ENCODE measurements at places on chromosomes 5 and 9.

DNA sequence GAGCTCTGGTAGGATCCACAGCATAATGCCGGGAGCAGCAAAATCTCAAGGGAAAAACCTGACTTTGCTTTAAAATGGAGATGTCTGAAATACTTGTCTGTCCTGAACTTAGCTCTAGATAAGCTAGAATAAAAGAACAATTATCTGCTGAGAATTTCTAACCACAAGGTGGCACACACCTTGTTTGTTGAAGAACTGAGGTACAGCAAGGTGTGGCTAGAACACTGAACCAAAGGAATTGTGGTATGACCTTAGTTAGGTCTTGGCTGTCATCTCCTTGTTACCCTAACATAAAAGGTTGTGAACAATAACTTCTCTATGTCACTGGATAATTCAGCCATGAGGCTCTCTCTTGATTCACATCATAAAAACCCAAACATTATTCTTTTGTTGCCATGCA lies 72.3 kb upstream of the ANXA1 start:
- DNase-seq, result no peak

- DNase-seq, result no peak
These were observed 177.3 kb downstream of the FGF1 start for GRCh38 chr5:142508591-142508990.

- DNase-seq, result no peak
These were observed 15.8 kb downstream of the EXOC3 start for GRCh38 chr5:458547-459353.

- DNase-seq, result no peak
These were observed 6.0 kb downstream of the LRSAM1 start for GRCh38 chr9:127457191-127457878.

DNA sequence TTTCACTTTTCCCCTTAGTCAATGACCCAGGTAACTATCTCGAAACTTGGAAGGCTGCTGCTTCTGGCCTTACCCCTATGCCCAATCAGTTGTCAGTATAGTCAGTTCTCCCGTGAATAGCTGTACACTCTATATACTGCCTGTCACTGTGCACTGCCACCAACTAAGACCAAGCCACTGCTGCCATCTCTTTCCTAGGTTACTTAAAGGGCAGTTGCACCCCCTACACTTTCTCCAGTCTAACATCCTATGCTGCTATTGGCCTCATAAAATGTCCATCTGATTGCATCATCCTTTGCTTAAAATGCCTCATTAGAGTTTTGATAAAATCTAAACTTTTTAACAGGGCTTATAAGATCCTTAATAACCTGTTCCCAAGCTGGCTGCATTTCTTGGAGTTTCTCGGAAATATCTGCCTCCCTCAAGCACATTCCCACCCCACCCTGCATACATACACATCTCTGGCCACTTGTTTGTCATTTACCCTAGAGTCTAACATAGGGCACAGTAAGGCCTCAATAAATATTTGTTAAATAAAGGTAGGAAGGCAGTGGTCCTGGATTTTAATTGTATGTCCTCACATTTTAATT lies 32.8 kb upstream of the TNFAIP8 start:
- DNase-seq, result no peak

- no peak for DNase-seq
These were observed 213.2 kb downstream of the GABBR2 start for GRCh38 chr9:98495530-98495929.

- DNase-seq, result no peak
These were observed 254.5 kb downstream of the RASEF start for GRCh38 chr9:82808478-82808877.

DNA sequence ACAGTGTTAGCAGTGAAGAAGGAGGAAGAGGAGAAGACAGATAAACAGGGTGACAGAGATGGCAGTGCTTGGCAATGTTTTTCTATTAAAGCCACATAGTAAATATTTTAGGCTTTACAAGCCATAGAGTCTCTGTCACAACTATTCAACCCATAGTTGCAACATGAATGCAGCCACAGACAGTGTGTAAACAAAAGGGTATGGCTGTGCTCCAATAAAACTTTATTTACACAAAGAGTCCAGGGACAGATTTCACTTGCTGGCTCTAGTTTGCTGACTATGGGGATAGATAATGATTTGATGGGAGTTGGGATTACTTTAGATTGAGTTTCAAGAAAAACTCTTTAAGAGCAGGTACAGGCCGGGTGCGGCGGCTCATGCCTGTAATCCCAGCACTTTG lies 224.8 kb upstream of the SEMA6A start:
- no peak for DNase-seq

DNA sequence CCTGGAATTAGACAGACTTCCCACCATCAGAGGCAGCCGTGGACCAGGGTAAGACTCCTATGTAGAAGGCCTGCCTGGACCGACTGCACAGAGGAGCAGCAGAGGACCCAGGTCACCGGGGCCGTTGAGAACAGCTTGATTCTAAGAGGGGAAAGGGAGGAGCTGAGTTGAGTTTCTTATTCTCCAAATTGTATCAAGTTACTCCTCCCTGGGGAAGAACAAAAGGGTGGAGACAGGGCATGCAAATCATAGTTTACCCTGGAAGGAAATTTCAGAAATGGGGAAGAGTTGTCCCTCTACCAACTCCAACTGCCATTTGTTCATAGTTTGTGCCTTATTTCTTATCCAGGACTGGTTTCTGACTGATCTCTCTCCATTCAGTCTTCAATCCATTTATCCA lies 20.9 kb upstream of the SLC31A2 start:
- no peak for DNase-seq

- no peak for DNase-seq
These were observed 79.7 kb upstream of the C5orf63 start for GRCh38 chr5:127153031-127153430.

DNA sequence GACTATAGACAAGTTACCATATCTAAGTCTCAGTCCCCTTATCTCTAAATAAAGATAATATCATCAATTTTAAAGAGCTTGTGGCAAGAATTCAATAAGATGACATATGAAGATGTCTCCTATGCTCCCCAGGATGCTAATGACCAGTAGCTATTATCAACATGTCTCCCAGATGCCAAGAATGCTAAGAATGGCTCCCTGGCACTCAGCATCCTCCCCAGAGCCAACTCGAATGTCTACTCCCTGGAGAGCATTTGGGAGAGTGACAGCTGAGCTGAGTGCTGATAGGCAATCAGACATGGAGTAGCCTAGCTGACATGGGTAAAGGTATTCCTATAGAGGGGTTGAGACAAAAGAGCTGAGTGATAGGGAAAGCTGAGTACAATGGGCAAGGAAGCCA lies 15.9 kb downstream of the P4HA2 start:
- DNase-seq, result no peak

GRCh38 chr9:137416563-137417151 lies 6.3 kb downstream of the EXD3 start:
- DNase-seq, result no peak

DNA sequence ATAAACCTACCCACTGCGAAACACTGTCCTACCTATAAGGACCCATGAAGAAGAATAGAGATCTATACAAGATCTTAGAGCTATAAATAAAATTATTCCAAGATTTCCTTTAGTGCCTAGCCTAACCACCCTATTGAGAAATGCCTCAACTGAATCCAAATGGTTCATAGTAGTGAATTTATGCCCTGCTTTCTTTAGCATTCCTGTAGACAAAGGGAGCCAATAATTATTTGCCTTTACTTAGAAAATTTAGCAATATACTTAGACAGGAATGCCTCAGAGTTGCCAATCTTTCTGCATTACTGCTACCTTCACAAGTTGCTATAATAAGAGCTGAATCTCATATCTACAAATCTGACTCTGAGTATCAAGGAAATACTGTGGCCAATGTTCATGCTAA lies 62.6 kb downstream of the PUM3 start:
- no peak for DNase-seq

DNA sequence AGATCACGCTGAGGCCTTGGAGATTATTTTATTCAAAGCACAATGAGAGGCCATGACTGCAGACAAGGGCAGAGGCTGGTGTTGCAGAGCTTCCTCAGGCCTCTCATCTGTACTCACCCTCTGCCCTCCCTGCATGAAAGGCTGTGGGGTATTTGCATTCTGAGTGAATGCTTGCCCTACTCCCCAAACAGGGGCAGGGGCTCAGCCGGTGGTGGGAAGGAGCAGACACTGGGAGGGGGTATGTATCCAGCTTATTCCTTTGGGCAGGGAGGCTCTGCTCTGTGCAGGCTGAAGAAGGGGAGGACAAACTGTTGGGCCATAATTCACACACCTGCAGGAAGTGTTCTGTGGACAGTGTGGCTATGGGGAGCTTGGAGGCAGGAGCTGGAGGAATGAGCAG lies 148.4 kb upstream of the PANK3 start:
- no peak for DNase-seq

DNA sequence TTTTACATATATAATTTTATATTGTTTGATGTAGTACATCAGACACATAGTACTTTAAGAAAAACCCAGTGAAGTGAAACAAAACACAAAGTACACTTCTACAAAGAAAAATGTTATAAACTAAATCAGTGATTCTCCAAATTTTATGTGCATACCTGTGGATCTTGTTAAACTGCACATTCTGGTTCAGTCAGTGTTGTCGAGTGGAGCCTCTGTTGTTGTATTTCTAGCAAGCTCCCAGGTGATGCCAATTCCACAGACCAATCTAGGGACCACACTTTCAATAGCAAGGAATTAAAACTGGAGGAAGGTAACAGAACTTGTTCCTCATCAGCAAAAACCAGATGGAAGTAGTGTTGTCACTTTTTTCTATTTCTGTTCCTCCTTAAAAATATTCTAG lies 183.8 kb upstream of the CD180 start:
- no peak for DNase-seq

- peak; percentile 25 for DNase-seq
These were observed 61.1 kb downstream of the BARX1 start for GRCh38 chr9:93893899-93894690.

GRCh38 chr5:98780390-98780789 lies 6.9 kb downstream of the RGMB start:
- no peak for DNase-seq

DNA sequence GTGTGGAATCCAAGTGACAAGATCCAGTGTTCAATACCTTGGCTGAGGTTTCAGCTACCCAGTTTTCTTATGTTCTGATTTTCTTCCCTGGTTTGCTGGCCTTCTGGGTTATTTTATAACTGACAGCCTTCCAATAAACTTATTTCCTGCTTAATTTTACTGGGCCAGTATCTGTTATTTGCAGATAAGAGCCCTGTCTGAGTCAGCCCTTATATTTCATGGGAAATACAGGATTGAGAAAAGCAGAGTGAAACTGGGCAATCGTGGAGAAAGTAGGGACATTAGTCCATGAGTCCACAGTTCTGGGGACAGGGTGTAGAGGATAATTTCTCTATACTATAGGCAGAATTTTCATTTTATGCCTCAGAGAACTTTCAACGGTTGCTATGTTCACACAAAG lies 32.3 kb downstream of the TMEM167A start:
- no peak for DNase-seq

- no peak for DNase-seq
These were observed 188.1 kb upstream of the DMRT1 start for GRCh38 chr9:653421-653820.

DNA sequence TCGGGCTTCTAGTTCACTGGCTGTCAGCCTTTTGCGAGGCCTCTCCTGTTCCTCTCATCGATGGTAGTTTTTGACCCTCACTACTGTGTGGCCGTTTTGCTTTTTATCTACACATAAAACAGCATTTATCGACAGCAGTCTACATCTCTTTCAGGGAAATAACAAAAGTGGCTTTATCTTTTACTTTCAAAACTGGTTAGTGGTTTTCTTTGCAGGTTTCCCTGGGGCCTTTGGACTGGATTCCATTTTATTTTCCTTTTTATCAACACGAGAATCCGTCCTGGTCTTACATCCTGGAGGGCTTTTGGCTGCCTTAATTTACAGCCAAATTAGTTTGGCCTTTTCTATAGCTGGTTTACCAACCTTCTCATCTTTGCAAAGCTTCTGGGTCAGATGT lies 793 bp upstream of the PKD2L2 start:
- no peak for DNase-seq

DNA sequence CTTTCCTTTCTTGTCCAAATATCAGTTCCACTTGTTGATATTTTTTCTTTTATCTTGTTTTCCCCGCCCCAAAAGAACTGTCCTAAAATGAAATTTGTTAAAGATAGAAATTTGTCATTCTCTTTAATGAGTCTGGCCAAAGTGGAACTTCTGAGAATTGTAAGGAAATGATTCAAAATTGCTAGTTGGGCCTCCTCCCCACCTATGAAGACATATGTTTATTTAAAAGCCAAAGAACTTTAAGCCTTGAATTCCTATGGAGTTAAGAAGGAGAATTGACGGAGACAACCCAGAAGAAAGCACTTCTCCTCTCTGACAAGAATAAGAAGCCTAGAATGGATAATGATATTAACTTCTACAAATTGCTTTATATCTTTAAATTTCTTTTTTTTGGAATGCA lies 59.1 kb upstream of the ALDH1A1 start:
- no peak for DNase-seq

- no peak for DNase-seq
These were observed 580.0 kb upstream of the ARRDC3 start for GRCh38 chr5:91963166-91963565.

DNA sequence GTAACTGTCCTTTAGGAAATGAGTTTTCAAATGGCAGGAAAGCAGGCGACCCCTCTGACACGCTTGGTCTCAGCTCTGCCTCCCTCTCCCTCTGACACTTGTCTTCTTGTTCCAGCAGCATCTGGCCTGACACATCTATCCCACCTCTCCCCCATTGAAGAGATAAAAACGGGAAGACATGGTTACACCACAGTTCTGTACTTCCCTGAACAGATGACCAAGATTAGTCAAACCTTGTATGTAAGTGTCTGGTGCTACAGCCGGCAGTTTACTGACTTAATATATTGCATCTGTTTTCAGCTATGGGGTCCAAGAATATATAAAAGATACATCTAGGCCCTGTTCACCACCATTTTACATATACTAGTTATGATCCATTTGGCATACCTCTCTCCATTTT lies 29.6 kb upstream of the MLLT3 start:
- DNase-seq, result no peak

GRCh38 chr9:14471041-14471440 lies 157.1 kb upstream of the NFIB start:
- DNase-seq, result no peak

DNA sequence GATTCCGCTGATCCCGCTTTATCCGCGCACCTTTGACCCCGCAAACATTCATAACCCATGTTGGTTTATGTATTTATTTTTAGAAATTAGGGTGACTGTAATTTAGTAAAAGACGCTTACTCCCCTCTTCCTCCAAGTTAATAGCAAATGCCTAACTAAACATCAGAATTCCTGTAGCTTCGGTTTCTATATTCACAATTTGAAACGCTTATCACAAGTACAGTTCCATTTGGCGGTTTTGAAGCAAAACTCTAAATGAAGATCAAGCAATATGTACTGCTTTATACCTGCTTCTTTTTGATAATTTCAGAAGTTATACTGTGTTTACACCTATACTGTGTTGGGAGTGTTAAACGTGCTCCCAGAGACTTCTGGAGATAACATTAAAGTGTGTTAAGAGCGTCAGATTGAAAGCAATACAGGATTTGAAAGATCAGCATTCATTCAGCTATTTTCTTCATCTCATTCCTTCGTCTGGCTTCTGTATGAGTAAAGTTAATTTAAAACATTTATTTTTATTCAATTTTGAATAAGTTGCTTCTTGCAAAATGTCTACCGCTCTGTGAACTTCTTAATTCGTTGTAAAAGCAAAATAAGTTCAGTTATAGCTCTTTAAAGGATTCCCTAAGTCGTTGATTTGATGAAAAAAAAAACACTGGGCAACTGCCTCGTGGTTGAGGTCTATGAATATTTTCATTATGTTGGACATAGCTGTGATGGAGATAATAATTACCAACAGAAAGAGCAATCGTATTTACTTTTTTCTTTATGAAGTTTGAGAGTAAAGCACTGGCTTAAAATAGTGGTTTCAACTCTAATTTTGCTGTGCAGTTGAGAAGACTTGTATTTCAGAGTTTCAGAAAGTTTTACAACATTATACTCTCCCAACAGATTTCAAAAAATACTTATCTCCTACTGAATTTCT lies 2.5 kb downstream of the PRDM6 start:
- DNase-seq, result no peak

All from NCI-H2081 (cell line).